ENCODE measurements at places on chromosomes 5 and 9.

GRCh38 chr5:7325975-7326913, 69.7 kb upstream of the ADCY2 start:
- DNase-seq, result peak; percentile 17

DNA sequence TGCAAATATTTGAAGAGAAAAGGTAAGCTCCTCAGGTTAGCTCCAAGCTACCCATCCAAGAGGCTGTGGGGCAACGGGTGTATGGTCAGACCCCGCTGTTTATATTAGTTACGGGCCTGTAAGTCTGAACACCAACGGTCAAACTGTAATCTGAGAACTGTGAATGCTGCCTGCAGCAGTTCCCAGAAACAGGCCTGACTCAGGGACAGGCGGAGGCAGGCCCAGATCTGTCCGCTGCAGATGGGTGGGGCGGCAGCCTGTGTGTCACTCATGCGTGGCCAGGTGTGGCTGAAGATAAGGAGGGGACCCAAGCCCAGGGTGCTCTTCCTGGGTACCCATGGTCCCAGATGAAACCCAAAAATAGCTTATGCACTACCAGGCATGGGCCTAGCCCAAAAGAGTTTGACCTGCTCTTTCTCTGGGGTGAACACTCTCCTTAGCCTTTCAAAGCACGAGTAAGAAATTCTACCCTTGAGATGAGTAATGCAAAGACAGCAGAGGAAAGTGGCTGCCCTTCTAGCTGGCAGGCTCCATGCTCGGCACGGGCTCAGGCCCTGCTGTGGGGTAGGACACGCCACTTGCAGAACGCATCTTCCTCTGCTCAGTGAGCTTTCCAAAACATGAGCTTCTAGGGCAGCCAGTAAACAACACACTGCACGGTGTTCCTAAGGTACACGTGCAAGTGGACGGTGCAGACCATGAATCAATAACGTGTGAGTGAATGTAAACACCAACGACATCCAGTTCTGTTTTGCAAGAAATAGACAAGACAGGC, 9.1 kb downstream of the UBAC1 start:
- no peak for DNase-seq

DNA sequence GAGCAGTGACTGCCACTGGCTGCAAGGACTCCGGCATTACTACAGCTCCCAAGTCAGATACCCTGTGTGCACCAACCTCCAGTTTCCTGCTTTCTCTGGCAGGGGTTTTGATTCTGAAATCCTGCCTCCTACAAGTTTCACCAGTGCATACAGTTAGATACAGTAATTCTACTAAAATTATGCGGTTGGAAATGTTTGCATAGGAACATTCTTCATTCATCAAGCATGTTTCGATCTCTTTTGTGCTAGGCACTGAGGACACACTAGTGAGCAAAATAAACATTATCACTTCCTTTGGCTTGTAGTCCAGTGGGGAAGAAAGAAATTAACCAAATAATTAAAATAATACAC, 152.2 kb downstream of the TMEM167A start:
- DNase-seq, result peak; percentile 12

- no peak for DNase-seq
These were observed 35.7 kb upstream of the PPP1R26 start for GRCh38 chr9:135443797-135444425.

DNA sequence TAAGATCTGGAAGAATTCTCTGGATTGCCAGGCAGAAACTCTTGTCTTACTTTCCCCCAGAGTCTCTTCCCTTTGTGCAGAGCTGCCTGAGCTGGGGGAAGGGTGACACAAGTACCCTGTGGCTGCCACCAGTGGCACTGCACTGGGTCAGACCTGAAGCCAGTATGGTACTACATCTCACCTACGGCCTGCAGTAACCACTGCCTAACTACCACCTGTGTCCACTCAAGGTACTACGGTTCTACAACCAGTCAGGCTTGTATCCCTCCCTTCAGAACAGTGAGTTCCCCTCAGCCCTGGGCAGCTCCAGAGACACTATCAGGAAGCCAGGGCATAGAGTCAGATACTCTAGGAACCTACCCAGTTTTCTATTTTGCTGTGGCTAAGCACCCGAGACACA, 212.0 kb upstream of the POU5F2 start:
- DNase-seq, result no peak

GRCh38 chr9:89359751-89360261, 41.5 kb downstream of the SECISBP2 start:
- no peak for DNase-seq

DNA sequence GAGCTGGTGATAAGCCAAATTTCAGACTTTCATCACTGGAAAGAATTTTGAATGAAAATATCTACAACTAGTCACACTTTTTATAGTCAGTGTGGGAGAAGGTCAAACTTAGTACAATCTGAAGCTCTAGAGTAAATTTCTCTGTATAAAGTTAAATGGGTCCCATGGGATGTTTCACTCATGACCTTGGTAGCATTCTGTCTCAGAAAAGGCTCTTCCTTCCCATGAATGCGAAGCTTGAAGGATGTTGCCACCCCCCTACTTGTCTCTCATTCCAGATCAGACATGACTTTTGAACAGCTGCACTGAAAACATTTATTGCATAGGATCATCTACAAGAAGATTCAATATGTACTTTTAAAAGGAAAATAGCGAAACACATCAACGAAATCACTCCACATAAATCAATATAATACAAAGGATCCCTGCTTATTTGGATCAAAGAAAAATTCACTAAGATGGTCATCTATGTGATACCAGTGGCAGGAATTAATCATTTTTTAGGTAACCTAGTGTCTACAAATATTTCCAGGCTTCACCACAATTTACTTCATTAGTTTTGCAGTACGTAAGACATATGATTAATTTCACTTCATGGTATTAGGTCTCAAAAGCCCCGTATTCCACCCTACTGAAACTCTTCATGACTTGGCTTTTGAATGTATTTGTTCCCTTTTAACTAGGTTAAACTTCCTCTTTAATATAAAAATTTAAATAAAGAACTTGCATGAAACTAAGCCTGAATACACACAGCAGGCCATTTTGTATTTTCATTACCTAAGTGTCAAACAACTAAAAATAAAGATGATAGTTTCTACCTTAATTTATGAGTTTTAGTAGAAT, 4.4 kb downstream of the ST8SIA4 start:
- no peak for DNase-seq

DNA sequence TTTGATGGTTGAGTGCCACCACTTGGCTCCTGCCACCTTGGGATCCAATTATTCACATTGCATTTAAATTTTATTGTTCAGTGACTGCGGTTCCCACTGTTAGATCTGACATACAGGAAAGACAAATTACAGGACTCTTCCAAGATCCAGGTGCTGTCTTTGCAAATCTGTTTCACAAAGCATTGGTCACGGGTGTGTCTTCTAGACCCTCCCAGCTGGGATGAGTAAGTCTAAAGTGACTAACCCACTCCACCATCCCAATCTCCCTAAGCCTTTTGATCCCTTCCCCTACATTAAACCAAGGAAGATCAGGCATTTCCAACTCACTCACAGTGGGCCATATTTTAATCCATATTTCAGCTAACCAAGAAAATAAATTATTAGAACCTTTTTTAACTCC, 1016.3 kb upstream of the CTNND2 start:
- no peak for DNase-seq

- DNase-seq, result peak; percentile 48
These were observed 162.5 kb upstream of the KIF2A start for GRCh38 chr5:62143268-62144229.

DNA sequence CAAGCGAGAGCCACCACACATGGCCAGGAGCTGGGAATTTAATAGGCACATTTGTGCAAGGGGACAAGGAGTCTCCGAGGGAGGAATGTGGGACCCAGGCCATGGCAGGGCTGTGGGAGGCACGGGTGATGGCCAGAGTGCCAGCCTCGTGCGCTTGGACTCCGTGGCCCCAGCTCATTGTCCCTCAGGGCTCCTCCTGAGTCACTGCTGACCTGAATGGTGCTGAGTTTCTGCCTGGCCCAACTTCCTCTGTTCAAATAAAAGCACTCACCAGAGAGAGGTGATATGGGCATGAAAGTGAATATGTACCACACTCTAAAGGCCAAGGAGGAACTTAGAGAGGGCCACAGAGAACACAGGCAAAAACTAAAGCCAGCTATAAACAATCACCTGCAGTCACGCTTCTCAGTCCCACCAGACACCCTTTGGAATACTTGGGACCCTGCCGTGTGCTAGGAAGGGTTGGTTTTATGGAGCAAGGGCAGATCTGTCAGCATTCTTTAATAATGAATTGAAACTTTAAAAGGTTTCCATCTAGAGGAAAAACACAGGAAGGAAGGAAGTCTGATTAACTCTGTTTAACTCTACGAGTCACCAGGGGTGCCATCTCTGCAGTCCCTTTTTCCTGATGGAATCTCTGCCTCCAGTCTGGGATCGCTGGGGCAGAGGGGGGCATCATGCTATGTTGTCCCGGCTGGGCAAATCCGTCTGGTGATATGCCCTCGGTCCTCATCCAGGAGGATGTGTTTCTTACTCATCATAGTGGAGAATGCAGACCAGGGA, 25.1 kb upstream of the UBE2QL1 start:
- no peak for DNase-seq

DNA sequence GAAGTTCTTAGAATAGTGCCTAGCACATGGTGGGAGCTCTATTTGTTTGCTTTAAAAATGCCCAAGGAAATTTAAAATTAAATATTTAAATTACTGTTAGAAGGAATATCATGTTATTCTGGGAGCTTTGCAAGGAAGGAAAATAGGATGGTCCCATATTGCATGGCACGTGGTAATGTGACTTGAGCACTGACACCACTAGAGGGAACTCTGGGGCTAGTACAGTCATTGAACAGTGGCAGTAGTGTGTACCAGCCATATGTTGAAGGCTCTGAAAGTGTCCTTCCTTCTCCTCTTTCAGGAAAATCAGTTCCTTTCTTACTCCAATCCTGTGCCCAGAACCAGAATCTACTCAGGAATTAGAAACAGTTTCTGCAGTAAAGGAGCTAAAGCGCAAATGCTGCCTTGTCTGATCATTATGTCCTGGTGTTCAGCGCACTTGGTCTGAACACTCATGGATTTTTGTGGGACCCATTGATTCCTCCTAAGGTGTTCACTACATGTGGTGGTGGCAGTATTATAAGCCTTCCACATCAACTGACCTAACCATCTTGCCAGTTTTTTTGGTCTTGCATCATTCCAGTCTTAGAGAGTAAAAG, 54.1 kb downstream of the GDA start:
- peak; percentile 38 for DNase-seq

- peak; percentile 93 for DNase-seq
These were observed 5.0 kb downstream of the EBF1 start for GRCh38 chr5:159094745-159095144.

GRCh38 chr5:124728331-124728967, 18.0 kb downstream of the ZNF608 start:
- DNase-seq, result no peak

DNA sequence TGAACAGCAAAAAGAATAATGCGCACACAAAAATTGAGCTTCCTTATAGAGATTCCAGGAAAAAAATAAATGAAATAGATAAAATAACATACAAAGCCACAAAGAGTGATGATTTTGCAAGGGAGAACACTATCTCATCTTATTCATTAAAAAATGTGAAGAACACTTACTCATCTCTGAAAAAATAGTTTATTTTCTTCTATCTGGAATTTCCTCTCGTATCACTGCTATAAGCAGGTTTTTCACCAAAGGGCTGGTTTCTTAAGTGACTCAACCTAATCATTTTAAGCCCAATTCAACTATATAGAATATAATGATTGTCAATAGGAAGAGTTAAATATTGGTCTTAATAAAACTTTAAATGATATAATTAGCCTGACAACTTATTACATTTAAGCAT, 504.9 kb downstream of the NR2F1-AS1 start:
- peak; percentile 40 for DNase-seq

GRCh38 chr9:133715295-133715865, 22.8 kb downstream of the SARDH start:
- peak; percentile 54 for DNase-seq

DNA sequence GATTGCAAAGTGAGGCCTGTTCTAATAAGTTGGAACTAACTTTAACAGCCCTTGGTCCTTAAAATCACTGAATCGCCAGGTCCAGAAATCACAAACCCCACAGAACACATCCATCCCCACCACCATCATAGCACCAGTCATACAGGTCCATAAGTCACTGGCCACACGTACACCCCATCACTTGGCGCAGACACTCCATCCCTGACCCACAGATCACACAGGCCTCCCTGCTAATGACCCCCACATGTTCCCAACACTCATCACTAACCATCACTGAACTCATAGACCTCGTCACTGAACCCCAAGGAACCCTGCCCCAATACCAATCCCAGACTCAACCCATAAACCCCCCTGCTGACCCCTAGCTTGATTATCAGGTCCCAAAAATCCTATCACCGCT, 41.2 kb upstream of the ZNF300 start:
- peak; percentile 8 for DNase-seq

DNA sequence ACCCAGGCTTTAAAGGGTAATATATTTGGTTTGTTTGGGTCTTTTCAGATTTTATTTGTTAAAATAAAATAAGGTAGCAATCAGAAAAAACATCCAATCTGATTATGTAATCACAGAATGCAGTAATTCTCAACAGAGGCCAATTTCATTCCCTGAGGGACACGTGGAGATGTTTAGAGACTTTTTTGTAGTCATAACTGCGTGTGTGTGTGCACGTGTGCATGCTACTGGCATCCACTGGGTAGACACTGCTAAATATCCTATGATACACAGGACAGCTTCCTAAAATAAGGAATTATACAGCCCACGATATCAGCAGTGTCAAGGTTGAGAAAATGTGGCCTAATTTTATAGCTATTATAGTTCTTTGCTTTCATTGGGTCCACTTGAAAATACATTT, 180.8 kb upstream of the KLF9 start:
- no peak for DNase-seq

DNA sequence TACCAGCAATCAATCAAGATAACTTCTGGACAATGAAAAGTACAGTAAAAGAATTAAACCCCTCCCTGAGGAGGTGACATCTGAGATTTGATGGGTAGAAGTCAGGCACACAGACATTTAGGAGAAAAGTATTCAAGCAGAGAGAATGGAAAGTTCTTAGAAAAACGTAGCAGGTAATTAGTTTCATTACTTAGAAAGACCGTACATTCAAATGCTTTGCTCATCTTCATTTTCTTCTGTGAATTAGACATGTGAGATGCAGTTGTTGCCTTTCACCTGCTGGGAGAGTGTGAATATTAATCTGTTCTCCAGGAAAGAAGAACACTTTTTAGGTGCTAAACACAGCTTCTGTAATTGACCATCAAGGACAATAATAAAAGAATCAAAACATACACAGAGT, 71.3 kb upstream of the PPP1R2B start:
- no peak for DNase-seq

- DNase-seq, result no peak
These were observed 45.2 kb upstream of the IL6ST start for GRCh38 chr5:56039985-56040384.

GRCh38 chr9:136051837-136052471, 43.1 kb downstream of the NACC2 start:
- peak; percentile 98 for DNase-seq
